Large intestine (tissue), 12 donors: ENCODE measurements at places on chromosomes 3 and 15.
A peak's percentile ranks its signal among the peaks of the same experiment; 100 is the strongest.

DNA sequence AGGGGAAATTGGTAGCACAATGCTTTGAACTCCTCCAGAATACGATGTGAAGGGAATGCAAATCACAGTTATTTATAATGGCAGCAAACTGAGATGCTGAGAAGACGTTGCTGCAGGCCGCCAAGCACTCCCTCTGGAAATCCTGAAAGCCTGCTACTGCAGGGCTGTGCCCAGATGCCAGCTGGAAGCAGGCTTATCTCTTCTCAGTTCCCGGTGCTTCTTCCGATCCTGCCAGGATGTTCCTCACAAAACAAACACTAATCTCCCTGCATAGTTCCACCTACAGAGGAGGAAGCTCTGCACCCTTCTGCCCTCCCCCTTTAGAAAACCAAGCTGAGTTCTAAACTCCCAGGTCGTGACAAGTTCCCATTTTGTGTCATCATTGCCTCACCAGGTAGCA lies 201.7 kb upstream of the BCL6 start:
- no peak for DNase-seq

- no peak for DNase-seq
Measured at GRCh38 chr3:44033123-44033522, 208.6 kb upstream of the TOPAZ1 start.

DNA sequence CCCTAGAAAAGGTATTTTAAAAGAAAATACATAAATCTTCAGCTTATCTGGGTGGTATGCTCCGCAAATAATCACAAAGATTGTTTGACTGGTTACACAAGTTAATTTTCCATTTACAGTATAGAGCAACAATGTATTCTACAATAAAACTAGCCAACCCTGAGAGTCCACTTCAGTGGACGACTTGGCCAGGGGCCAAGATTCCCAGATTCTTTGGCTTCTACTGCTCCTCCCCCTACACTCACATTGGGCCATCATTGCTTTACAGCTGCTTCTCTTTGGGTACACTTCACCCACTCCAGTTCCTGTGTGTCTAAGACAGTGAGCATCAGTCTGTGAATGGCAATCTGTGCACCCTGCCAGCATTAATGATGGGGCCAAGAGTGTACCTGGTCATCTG lies 17.2 kb upstream of the PRICKLE2 start:
- DNase-seq, result peak; percentile 48

GRCh38 chr3:187293516-187294430 lies 2.2 kb upstream of the MASP1 start:
- peak; percentile 11 for DNase-seq

DNA sequence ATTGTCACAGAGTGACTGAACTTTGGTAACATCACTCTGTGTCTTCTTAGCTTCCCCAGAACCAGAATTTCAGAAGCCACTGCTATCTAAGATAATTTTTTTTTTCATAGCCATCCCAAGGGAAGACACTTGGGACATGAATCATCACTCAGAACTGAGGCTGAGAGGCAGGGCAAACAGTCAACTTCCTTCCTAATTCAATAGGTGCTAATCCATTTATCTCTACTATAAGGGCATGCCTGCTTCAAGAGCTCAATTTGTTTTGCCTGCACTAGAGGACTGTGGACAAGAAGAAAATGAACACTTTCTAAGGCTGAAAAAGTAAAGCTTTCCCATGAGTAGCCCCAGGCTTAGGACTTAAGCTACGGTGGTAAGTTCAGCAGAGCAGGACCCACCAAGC lies 56.7 kb upstream of the MYRIP start:
- no peak for DNase-seq

GRCh38 chr3:160999274-160999673 lies 105.9 kb downstream of the B3GALNT1 start:
- no peak for DNase-seq

GRCh38 chr3:120093119-120093910 lies 932 bp downstream of the GSK3B start:
- peak; percentile 75 for DNase-seq

- DNase-seq, result no peak
Measured at GRCh38 chr3:141176775-141177174, 54.9 kb upstream of the PXYLP1 start.

DNA sequence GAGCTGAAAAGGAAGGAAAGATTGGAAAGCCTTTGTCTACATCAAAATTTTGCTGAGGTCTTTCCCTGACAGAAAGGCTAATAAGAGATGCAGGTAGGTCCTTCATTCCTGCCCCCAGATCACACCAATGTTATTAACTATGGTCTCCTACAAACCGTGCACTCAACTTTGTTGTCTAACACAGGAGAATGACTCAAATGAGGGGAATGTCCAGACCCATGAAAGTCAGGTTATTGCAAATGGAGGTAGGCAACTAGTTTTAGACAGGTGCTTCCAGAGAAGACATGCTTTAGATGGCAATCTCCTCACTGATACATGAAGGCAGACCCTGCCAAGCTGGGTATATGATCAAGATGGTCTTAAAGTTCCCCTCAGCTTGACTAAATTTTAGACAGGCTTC lies 51.0 kb downstream of the NFKBIZ start:
- DNase-seq, result no peak

GRCh38 chr3:141368062-141368924 lies at the start of gene ZBTB38:
Gene ZBTB38, plus strand, starts transcription at chr3:141368504. Its CDS starts 73,885 bp downstream, at chr3:141442389.
- peak; percentile 90 for DNase-seq

DNA sequence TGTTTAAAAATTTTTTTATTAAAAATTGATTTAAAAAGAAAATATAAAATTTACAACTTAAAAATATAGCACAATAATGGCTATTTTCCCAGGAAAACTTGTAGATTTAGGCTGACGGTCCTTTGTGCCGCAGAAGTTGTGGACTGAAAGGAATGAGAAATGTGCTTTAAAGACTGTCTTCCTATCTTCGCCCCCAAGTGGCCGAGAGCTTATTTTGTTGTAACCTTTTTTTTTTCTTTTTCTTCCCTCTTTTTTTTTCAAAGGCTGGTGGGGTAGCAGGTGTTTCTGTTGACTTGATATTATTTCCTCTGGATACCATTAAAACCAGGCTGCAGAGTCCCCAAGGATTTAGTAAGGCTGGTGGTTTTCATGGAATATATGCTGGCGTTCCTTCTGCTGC lies 15.5 kb downstream of the SLC25A26 start:
- no peak for DNase-seq

GRCh38 chr3:77871436-77871835 lies 831.5 kb downstream of the ROBO2 start:
- DNase-seq, result no peak

- no peak for DNase-seq
Measured at GRCh38 chr15:65379986-65380385, 2.2 kb upstream of the IGDCC3 start.

DNA sequence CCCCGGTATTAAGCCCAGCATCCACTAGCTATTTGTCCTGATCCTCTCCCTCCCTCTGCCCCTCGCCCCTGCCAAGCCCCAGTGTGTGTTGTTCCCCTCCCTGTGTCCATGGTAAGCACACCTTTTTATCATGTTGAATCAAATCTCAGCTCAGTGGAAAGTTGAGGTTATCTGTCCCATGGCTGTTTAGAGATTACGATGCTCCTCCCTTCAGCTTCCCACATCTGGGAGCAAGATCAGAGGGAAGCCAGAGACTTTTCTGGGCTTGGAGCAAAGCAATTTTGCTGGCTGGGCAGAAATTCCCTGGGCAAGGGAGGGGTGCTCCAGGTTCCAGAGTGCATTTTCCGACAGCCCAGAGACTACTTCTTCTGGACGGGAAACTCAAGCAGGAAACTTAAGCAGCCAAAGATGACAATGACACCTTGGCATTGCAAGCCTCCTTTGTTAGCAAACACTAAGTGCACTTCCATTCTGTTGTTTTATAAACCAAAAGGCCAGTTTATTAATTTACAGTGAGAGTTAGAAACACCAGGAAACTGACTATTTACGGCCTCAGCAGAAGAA lies 104.5 kb downstream of the MESD start:
- DNase-seq, result no peak

- DNase-seq, result no peak
Measured at GRCh38 chr3:104474011-104474410, 892.7 kb upstream of the ALCAM start.

DNA sequence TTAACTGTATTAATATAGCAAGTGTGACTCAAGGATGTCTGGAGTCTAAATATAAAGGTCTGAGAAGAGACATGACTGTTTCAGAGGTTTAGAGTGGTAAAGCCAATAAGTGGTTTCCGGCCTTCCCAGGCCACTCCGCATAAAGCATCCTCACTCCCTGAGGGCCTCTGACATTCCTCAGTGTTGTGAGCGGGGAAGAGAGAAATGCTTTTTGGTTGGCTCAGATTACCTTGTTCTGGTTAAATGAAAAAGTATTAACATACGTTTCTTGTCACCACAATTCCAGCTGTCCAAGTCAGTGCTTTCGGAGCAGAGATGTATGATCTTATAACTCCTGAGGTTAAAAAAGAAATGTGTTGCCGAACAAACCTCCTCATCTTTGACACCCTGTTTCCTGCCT lies 103.8 kb downstream of the RBMS3 start:
- DNase-seq, result no peak

DNA sequence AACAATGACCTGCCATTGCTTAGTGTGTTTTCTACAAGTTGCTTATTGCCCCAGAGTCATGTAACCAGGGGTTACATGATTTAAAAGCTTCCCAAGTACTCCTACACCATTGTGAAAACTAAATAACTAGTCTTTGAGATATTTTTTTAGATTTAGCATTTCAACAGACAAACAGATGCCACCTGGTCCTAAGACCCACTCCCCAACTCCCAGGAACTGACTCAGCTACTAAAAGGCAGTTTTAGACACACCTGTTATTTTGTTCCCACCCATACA lies 28.1 kb upstream of the KBTBD12 start:
- no peak for DNase-seq

- DNase-seq, result no peak
Measured at GRCh38 chr15:55357774-55358173, 38.8 kb downstream of the PIGB start.

DNA sequence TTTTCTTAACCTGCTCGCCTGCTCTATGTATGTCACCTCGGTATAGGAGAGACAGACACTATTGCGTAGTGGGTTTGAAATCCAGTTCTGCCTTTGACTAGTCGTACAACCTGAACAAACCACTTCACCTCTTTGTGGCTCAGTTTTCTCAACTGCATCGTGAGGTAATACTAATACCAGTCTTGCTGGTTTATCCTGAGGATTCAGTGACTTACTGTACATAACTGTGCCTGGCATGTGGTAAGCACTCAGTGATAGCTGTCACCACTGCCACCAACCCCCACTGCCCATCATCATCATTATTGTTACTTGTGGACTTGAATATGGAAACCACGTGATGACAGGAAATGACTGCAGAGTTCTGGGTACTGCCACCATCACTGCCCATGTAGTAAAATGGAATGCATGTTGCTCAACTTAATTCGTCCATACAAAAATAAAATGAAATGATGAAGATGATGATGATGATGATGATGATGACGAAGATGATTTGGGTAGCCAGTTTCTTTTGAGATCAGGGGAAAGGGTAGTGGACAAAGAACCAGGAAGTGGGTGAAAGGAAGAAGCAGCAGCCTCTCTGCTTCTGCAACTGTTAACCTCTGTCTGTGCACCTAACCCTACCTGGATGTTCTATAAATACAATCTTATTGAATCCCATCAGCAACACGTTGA lies 228.1 kb downstream of the FEZF2 start:
- DNase-seq, result no peak

- no peak for DNase-seq
Measured at GRCh38 chr3:4052706-4053105, 250.5 kb upstream of the SETMAR start.

GRCh38 chr3:175983379-175983778 lies 1124.2 kb downstream of the NAALADL2 start:
- no peak for DNase-seq

- no peak for DNase-seq
Measured at GRCh38 chr3:30370681-30371271, 235.6 kb upstream of the TGFBR2 start.

GRCh38 chr3:152232001-152232400 lies 36.7 kb upstream of the MBNL1 start:
- DNase-seq, result no peak

DNA sequence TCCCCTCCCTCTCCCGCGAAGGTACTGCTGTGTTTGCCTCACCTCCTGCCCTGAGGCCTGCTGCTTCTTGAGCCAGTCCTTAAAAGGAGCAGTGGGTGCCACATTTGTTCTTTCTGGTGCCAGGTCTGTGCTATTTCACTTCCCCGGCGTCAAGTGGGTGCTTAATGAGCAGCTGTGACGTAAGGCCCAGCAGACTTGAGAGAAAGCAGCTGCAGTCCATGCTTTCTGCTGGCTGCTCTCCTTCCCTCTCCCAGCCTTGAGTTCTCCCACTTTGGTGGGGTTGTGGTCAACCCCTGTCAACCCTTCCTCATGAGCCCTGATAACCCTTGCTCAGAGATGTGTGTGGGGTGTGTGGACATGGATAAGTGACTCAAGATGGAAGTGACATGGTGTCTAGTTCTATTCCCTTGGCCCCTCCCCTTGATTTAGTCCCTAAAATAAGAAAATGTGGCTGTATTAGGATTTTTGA lies 6.9 kb downstream of the INAFM2 start:
- peak; percentile 53 for DNase-seq

- no peak for DNase-seq
Measured at GRCh38 chr3:14861031-14861430, 42.3 kb downstream of the FGD5 start.

- peak; percentile 73 for DNase-seq
Measured at GRCh38 chr3:14403619-14404155, 1.3 kb downstream of the SLC6A6 start.

- DNase-seq, result no peak
Measured at GRCh38 chr3:65927576-65927975, 111.1 kb downstream of the MAGI1 start.

GRCh38 chr15:36356466-36356865 lies 223.0 kb upstream of the CDIN1 start:
- peak; percentile 8 for DNase-seq

DNA sequence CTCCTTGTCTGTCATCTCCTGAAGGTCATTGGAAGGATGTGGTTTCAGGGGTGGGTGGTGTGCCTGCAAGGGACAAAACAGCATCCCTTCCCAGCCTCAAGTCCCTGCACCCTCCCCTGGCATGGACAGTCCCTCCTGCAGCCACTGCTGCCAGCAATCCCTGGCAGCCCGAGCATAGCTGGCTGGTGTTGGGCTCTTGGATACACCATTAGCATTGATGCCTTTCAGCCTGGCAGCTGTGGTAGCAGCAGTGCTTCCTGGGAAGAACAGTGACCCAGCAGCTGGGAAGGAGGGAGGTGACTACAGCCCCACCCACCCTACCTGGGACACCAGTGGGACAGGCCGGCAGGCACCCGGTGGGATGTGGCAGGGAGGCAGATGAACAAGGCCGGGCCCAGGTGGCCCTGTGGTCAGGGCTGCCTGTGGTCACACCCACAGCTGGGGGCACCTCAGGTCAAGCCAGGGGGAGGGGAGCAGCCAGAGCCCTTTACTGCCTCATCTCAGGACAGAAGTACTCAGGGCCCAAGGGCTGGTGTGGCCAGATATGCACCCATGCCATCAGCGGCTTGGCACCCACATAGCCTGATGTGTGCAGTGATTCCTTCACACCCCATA lies 32.9 kb upstream of the TMEM115 start:
- no peak for DNase-seq
